GOT3 (cell line): ENCODE measurements at places on chromosomes 3 and 15.

DNA sequence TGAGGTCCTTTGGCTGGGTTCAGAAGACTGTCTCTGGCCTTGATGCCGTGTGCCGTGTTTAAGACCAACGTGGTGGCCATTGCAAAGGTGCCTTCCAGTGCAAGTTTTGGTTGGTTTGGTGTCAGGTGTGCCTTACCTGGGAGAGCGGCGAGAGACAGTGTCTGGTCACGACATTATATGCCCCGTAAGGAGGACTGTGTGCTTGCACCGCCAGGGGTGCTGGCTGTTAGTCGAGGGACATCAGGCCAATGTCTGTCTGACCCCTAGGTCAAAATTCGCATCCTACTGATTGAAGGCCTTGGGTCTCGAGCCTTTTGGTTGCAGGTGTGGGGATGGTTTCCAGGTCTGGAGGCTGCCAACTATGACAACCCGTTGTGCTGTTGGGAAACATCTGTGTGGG, 111.9 kb downstream of the SNRPN start:
- DNase-seq, result no peak

GRCh38 chr3:98764472-98764884, 1.3 kb downstream of the ST3GAL6 start:
- no peak for DNase-seq

DNA sequence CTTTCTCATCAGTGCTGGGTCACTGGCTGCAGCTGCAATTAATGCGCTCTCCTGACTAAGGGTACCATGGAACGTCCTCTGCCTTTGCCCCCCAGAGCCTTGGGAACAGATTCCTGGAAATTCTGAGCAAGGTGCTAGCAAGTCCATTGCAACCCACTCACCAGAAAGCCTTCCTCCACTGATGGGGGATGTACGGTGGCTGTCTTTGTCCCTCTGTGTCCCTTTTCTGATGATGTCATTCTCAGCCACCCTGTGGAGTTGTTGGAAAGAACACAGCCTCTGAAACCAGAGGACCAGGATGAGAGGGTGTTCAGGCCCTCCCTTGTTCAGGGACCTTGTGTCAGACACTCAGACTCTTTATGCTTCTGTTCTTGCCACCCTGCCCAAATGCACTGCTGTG, 38.1 kb upstream of the ZBTB38 start:
- no peak for DNase-seq

DNA sequence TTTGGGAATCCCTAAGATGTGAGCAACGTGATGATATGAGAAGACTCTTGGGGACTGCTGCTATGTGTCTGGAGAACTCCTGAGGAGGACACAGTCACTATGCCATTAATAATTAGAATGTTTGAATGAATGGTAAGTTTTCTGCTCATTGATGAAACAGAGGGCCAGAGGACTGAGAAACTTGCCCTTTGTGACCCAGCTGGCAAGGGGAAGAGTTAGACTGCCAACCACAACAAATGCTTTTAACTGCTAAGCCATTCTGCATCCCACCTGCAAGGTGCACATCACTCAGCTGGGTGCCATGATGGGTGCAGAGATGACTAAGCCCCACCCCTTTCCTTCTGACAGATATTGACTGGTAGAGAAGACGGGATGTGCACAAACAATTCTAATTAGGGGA, 249.6 kb downstream of the THRB start:
- DNase-seq, result no peak

GRCh38 chr3:112817271-112817670, 29.4 kb downstream of the CD200R1L start:
- no peak for DNase-seq

DNA sequence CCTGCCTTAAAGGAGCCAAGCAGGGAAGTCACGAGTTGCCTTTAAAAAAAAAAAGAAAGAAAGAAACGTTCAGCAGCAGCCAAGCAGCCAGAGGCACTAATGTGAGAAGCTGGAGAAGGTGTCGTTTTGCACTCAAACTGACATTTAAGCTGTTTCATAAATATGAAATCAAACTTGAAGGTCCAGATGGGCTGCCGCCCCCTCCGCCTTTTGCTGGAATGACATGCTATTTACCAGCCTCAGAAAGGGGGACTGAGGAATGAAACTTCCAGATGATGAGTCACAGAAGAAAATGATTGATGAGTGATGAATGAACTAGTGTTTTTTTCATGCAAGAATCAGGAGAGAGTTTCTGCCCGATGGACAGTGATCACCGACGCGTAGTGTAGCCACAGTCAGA, 396.8 kb downstream of the IGSF11 start:
- DNase-seq, result no peak

DNA sequence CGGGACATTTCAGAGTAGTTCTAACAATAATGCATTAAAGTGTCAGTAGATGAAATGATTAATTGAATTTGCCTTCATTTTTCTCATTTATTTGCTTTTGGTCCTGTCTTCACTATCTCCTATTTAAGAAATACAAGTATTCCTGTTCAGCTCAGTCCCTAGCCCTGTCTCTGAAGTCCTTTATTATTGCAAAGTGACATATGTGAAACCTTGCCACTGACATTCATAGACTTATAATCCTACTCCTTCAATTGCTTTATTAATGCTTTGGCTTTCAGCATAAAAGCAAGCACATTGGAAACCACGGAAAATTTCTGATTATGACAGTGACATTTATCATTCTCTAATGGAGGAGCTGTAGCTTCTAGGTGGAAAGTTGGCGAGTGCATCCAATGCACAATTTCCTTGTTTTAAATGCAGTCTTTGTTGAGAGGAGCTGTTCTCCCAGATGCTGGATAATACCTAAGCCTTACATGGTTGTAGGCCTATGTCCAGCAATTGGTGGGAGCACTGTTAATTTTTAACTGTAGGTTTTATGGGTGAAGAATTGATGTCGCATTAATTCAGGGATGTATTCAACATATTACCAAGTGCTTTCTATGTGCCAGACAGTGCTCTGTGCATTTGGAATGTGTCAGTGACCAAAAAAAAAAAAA, 337.8 kb downstream of the FEZF2 start:
- DNase-seq, result no peak

- no peak for DNase-seq
These were observed 302.9 kb upstream of the TRIM42 start for GRCh38 chr3:140375002-140375401.

DNA sequence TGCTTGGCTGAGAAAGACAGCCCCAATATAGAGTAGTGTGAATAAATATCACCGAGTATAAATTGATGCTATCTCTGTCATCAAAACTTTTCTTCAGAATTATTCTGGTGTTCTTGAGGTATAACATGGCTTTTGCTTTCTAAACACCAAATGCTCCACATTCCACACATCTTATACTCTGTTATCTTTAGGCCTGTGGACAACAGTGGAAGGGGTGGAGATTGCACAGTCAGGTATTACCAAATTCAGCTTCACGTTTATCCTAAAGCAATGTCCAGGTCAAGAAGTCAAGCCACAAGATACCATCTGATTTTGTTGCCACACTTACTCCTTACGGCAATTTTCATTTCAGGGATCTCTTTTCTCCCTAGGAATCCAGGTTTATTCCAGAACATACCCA, 394.8 kb downstream of the SI start:
- no peak for DNase-seq

- DNase-seq, result no peak
These were observed 33.3 kb upstream of the HACD2 start for GRCh38 chr3:123618076-123618708.

GRCh38 chr3:117751651-117752050, 1042.1 kb downstream of the TUSC7 start:
- no peak for DNase-seq

DNA sequence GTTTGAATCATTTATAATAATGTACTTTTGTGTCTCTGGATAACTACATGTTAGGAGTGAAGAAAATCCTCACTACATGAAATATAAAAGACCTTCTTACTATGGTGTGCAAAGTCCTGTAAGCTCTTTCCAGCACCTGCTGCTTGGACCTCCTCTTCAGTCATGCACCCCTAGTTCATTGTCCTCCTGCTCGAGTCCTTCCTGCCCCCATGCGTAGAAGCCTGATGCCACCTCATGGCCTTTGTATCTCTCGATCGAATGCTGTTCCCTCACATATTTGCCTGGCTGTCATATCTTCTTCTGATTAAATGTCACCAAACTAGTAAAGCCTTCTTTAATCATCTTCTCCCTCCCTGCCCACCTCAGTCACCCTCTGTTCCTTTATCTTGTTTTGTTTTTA, 49.9 kb upstream of the SUCLG2 start:
- no peak for DNase-seq

DNA sequence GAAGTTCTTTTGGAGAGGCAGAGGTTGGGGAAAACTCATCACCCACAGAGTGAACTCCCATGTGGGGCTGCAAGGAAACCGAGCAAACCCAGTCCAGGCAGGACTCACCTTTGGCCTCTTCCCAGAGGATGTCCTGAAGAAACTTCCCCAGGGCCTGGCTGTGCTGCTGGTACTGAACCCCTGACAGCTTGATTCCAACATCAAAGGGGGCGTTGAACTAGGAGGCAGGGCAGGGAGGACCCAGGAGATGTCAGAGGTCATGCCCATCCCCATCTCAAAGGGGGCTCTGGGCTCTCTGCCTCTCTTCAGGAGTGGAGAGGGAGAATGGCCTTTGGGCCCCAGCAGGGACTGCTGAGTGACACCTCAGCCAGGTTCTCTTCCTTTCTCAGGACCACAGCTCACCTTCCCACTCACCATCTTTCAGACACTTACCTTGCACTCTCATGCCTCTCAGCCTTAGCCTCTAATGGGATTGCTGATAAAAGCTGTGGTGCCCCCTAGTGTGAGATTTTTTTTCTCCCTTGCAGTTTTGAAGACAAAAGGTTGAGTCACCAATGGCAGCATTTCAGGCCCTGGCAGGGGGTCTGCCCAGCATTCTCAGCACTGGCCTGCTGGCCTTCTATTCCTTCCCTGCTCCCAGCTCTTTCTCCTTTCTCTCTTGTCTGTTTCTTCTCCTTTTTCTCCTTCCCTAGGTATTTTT, 6.0 kb downstream of the GHRL start:
- DNase-seq, result no peak

- DNase-seq, result no peak
These were observed 215.2 kb downstream of the PCCB start for GRCh38 chr3:136465296-136465695.

DNA sequence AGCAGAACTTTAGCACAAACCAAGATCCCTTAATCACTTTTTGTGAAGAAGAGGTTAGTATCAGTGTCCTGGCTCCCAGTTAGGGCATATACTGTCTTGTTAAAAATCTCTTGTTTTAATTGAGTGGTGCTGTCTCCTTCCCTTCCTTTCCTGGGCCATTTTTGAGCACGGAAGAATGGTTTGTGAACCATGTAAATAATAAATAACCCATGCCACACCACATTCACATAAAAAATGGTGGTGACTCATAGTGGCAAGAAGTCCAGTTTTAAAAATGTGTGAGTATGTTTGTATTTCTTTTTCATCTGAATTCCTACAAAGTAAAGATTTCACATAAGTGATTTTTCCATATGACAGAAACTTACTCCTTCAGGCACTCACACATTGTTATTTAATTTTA, 59.1 kb upstream of the SPRED1 start:
- no peak for DNase-seq

- DNase-seq, result no peak
These were observed 29.5 kb downstream of the MKRN2 start for GRCh38 chr3:12586403-12586802.

DNA sequence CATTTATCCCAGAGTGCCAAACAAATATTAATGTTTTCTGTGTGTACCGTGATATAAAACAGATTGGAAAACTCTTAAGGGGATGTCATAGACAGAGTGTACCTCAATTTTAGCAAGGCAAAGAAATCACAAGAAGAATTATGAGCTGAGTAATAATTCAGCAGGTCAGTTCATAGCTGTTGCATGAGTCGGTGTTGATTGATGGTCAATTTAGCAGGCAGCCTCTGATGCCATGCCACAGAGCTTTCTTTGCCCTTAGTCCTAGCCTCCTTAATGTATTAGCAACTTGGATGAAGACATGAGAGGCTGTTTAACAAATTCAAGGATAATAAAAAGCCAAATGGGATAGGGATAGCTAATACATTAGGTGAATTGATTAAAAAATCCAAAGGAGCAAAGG, 6.8 kb downstream of the SLC35A5 start:
- DNase-seq, result no peak

GRCh38 chr3:42115215-42115614, 24.1 kb downstream of the TRAK1 start:
- no peak for DNase-seq

- DNase-seq, result no peak
These were observed 80.0 kb upstream of the FOXB1 start for GRCh38 chr15:59924096-59924495.

DNA sequence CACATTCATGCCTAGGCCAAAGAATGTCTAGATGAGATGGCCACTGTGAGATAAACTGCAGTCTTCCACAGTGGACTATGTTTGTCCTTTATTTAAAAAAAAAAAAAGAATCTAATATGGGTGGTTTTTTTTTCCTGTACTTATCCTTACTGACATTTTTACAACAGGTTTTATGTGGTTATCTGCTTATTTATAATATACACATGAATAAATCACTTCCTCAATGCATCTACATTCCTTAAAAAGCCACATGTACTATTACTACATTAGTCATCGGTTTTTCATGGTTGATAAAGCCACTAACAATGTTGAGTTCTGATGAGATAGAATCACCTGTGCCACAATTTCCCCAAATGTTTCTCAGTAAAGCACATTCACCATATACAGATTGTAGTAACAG, 341.3 kb upstream of the THBS1 start:
- DNase-seq, result no peak

- DNase-seq, result no peak
These were observed 26.8 kb downstream of the ARIH2 start for GRCh38 chr3:48945432-48945831.
